ENCODE measurements at places on chromosomes 4 and X.

DNA sequence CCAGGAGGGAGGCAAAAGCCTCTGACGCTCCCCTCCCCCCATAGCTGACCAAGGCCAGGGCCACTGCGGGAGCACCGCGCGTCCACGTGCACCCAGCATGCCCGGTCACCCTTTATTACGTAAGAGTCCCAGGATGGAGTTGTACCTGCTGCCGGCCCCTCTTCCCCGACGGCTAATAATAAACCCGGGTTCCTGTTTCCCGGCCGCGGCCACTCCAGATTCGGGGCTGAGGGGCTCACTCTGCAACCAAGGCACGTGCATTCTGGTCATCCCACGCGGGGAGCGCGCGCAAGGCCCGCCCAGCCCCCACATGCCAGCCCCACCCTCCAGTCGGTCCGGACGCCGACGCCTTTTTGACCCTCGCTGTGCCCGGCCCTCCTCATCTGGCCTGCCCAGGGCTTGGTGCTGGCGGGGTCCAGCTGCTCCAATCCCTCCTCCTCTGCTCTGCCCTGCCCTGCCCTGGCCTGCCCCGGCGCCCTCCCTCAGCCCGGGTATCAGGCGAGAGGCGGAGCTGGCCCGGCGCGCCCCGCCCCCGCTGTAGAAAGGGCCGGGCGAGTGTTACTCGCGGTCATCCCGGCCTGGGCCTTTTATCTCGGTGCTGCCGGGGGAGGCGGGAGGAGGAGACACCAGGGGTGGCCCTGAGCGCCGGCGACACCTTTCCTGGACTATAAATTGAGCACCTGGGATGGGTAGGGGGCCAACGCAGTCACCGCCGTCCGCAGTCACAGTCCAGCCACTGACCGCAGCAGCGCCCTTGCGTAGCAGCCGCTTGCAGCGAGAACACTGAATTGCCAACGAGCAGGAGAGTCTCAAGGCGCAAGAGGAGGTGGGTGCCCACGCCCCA lies 2.6 kb downstream of the MID1IP1 start:
- DNase-seq: peak; percentile 82

DNA sequence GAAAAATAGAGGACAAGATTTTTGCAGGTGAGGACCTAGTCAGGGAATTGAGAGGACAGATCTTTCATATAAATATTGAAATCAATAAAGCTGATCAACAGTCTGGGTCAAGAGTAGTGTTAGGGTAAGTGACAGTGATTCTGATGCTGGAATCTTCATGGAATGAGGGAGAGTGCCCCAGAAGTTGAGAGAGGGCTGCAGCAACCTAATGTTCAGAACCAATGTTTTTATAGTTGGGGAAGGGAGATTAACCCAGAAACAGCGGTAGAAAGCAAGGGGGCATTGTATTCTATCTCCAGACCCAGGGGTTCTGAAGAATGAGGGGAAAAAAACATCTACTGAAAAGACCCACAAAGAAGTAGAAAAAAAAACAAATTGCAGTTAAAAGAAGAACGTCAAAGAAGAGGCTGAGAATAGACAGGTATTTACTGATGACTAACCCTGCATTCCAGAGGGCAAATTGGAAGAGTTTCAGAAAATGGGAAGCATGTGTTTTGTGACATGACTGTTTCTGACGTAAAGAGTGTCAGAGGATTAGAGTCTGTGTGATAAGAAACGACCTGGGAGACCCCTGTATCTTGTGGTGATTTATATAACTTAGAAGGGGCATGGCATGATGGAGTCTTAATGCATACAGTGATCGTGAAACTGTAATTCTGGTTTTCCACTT lies 819.6 kb upstream of the EPHA5 start:
- no peak for DNase-seq

DNA sequence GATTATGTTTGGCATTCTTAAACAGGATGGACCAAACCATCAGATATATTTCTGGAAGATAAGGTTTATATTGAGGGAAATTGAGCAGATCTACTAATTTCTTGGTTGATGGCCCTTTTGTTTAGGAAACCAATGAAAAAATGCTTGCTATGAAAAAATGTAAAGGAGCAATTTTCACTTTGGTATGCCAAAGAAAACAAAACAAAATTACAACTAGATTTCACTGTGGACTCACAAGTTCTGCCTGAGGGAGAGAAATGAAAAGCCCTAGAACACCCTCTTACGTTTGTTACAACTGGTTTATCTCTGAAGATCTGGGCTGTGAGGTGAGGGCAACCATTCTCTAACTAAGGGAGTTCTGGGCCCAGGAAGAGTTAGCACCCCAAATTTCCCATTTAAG lies 122.5 kb upstream of the IL15 start:
- no peak for DNase-seq

DNA sequence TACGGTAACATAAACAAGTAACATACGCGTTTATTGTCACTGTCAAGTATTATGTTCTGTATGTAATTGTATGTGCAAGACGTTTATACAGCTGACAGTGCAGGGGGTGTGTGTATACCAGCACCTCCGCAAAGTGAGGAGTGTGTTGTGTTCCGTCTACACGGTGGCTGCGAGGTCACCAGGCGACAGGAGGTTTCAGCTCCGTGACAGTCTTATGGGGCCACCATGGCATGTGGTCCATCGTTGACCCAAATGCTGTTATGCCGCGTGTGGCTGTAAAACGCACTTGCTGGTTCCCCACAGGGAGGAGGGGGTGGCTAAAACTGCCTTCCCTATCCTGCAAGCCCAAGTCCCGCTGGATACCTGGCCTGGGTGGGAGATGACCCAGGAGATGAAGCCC lies 25.0 kb downstream of the NSG1 start:
- DNase-seq: no peak

DNA sequence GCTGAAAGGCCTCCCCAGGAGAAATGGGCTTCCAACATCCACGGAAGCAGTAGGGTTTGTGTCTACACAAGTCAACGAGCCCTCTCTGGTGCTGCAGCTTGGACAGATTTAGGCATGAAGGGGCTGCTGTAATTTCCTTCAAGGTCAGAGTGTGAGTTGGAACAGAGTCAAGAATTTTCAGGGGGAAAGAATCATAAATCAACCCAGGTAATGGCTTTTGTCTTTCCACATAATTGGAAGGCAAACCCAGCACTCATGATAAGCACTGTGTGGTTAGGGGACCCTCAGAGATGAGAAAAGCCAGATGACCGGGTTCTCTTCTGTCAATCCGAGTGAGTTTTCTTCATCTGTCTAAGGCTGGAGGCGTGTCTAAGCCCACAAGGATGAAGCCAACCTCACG lies 78.6 kb upstream of the MXRA5 start:
- DNase-seq: no peak

DNA sequence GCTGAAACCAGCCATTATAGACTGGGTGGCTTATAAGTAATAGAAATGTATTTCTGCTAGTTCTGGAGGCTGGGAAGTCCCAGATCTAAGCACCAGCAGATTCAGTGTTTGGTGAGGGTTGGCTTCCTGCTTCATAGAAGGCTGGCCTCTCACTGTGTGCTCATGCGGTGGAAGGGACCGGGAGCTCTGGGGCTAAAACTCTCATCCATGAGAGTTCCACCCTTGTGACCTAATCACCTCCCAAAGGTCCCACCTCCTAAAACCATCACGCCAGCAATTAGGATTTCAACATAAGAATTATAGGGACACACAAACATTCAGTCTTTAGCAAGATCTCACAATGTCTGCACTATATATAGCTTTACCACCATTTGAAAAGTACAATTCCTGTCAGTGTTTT lies 215.2 kb downstream of the CBR4 start:
- DNase-seq: no peak
